Stimulated activated CD4-positive, alpha-beta T cell treated with anti-CD3 and anti-CD28 coated beads, Interleukin-12 subunit alpha, Interleukin-12 subunit beta, amount 100 ng/mL, for 48 hours (primary cell): ENCODE measurements at places on chromosomes 6 and 20.

- DNase-seq: no peak
Observed at GRCh38 chr6:158910484-158911440, 89.2 kb downstream of the RSPH3 start.

GRCh38 chr6:139029470-139030227, 1.1 kb downstream of the ABRACL start:
- DNase-seq: no peak

GRCh38 chr20:52845044-52845443, 127.1 kb upstream of the TSHZ2 start:
- DNase-seq: no peak

DNA sequence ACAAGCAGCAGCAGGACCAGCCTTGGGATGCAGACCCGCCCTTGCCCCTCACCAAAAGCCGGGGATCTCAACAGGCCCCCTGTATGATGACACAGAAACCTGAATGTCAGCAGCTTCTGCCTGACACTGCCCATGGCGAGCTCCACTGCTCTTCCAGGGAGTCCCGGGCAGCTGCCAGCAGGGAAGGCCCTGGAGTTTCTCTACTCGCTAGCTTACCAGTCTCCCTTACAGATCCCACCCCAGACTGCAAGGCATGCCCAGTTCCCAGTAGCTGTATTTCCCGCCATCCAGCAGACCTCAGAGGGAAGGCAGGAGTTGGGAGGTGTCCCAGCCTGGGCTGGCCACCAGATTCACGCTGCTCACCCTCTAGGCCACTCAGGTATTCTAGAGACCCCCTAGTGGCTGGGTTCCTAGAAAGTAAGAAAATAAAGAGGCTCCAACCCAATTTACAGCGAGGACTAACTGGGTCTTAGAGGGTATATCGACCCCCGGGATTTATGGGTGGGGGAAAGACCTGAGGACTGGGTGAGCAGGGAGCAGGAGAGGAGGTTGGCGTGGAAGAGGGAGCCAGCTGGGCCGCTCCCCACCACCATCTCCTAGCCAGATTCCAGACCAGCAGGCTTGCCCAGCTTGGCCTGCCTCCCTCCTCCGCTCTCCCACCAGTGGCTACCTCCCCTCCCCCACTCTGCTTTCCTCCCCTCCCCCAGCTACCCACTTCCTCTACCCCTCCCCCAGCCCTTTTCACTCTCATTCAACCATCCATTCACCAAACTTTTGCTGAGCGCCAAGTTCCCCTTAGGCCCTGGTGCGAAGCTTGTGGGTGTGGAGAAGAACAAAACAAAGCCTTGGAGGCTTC, 9.7 kb upstream of the HMGA1 start:
- DNase-seq: no peak

DNA sequence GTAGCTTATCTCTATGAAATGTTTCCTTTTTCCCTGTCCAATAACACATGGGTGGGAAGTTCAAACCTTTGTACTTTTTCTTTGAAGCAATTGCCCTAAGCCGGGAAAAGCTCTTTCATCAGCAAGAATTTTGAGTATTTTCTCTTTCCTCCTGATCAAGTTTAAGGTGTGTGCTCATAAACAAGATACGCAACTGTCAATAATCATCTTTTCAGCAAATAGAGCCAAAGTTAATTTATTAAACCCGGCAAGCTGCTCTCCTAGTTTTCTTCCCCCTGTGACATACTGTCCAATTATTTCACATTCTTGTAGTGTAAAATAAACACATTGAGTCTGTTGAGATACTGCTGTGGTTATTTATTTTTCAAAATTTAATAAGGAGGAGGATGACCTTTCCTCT, 194.4 kb downstream of the EDN1 start:
- no peak for DNase-seq

DNA sequence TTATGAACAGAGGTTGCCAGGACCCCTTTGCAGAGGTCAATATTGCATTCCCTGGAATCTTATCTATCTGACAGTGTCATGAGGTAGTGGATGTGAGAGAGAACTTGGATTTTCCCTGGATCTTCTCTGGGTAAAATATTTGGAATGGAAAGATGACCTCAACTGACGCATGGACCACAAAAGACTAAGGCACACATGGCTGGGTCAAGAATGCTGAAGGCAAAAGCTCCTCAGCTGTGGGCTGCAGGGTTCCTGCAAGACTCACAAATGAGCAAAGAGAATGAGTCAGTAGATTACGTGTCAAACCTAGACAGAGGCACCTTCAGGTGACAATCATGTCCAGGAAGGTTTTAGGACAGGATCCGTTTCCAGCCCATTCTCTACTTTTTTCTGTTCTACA, 484.0 kb downstream of the C6orf118 start:
- DNase-seq: no peak

DNA sequence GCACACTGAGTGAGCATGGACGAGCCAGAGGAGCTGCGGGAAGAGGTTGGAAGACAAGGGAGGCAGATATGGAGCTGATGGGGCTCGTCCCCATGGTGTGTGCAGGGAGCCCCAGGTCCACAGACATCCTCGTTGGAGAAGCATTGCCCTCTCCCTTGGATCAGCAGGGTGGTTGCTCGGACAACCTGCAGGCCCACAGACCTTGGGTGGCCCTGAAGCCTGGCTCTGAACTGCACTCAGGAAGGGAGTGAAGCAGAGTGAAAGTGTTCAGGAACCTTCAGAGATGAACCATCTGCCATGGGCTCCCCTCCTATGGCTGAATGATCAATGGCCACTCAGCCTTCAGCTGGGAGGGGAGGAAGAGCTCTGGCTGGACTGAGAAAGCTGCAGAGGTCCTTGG, 43.3 kb upstream of the LRFN2 start:
- no peak for DNase-seq

DNA sequence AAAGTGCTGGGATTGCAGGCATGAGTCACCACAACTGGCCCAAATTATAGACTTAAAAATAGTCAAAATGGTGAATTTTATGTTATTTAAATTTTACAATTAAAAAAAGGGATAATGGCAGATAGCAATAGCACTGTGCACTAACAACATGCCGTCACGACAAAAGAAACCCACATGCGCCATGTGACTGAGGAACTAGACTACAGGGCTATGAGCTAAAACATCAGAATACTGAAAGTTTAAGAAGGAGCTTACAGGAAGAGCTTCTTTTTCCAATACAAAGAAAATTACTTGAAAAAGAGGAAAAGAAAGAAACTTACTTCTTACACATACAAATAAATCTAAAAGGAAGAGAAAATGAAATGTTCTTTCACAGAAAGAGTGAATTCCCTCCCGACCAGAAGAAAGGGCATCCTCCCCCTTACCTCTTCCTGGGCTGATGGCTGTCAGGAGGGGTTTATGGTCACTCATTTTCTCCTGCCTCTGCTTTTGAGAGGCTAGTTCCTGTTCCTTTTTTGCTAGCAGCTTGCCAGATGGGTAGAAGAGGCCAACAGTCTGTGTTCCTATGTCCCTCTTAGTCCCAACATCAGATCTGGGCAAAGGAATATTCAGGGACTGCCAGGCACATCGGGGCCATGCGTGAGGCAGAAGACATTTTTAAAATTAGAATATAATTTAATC, 54.5 kb downstream of the DZANK1 start:
- DNase-seq: no peak

DNA sequence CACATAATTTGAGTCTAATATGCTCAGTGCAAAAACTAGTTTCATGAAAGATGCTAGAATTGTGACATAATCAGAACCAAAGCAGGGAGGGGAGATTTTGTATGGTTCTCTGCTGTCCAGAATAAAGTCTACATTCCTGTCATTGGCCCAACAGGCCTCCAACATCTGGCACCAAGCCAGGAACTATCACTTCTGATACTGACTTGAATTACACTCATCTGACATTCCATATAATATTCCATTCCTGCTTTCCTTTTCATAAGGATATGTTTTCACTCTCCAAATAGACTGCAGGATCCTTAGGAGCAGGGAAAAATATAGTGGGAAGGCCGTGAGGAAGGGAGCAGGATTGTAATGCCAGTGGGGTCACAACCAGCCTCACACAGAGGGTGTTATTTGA, 84.6 kb upstream of the BTN3A2 start:
- no peak for DNase-seq

GRCh38 chr6:170368544-170368943, 62.0 kb downstream of the FAM120B start:
- DNase-seq: no peak

DNA sequence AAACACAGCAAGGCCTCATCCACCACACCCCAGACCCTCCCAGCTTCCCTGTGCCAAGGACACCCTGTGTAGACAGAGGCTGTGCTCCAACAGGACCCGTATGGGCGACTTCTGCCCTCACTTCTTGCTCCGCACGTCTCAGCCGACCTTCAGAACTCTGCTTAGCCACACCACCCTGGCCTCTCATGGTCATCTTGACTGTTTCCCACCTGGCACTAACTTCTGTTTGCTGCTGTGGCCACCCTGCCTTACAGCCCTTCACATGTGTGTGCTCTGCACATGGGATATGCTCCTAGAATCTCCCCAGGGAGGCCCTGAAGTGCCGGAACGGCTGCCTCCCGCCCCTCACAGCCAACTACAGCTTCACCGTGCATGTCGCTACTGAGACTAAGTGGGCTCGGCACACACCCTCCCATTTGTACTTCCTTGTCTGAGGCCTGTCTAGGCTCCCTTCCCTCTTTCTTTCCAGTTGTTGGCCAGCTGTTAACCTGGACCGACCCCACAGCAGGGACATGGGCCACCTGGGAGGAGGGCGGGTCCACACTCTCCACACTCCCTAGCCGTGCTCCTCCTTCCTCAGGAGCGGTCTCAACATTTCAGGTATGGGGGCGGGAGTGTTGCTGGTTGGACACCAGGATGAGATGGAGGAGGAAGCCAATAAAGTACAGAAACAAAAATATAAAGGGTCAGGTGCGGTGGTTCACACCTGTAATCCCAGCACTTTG, 69.6 kb downstream of the PYGB start:
- DNase-seq: no peak

DNA sequence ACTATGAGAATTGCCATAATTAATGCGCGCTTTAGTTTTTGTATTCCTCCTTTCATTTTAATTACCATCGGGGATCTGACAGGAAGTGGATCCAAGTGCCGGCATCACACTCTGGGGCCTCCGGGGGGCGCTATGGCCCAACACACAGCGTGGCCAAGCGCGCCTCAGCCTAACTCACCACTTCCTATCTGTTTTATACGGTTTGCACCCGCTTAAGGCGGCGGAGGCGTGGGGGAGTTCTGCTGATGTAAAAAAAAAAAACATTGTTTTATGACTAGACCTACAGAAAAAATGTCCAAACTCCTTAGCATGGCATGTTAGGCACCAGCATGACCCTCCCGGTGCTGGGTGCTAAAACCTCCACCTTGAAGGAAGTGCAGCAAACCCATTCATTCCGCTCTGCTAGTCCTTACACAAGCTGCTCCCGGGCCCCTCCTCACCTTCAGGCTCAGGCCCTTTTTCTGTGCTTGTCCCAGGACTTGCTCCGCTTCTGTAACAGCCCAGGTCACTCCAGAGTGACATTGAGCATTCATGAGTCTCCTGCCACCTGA, 4.5 kb upstream of the EBF4 start:
- peak; percentile 77 for DNase-seq
